ENCODE measurements at places on chromosomes 11 and 22.

- H3K27me3 ChIP-seq = no peaks in the 10 kb centered on the region
- H3K4me3 ChIP-seq = no peak overlapping the region
Measured at GRCh38 chr11:112161012-112161411, 2.9 kb downstream of the IL18 start.

- DNase-seq = no peak
- no peaks in the 10 kb centered on the region for H3K27me3 ChIP-seq
- no peaks in the 10 kb centered on the region for H3K4me1 ChIP-seq
Measured at GRCh38 chr22:44759430-44760310, 7.3 kb downstream of the ARHGAP8 start.

DNA sequence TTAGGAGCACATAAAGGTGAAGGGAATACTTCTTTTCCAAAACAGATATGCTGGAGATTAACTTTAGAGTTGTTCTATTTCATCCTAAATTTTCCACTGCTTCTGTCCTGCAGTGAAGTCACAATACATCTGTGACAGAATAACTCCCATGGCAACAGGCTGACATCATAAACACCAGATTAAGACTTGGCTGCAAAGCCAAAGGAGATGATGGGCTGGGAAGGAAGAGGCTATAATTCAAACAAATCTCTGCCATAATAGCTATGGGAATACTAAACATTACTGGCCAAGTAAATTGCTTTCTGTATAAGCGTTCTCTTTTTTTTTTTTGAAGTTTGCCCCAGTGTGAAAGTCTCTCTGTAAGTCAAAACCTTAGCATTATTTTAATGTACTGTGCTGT lies 107.7 kb downstream of the CADM1 start:
- H3K4me3 ChIP-seq = no peak overlapping the region
- H3K36me3 ChIP-seq = no peaks in the 10 kb centered on the region
- no peaks in the 10 kb centered on the region for H3K4me1 ChIP-seq
- H3K27ac ChIP-seq = no peak overlapping the region
- H3K27me3 ChIP-seq = no peaks in the 10 kb centered on the region
- DNase-seq = no peak

DNA sequence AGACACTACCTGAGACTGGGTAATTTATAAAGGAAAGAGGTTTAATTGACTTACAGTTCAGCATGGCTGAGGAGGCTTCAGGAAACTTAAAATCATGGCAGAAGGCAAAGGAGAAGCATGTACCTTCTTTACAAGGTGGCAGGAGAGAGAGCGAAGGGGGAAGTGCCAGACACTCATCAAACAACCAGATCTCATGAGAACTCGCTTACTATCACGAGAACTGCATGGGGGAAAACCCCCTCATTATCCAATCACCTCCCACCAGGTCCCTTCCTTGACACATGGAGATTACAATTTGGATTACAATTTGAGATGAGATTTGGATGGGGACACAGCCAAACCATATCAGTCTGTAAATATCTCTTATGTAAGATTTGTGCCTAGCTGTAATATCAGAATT lies 50.9 kb upstream of the ATXN10 start:
- no peaks in the 10 kb centered on the region for H3K36me3 ChIP-seq
- no peak for DNase-seq
- H3K4me3 ChIP-seq = no peak overlapping the region
- no peak overlapping the region for H3K27ac ChIP-seq
- no peaks in the 10 kb centered on the region for H3K27me3 ChIP-seq

- H3K27me3 ChIP-seq = no peaks in the 10 kb centered on the region
- H3K36me3 ChIP-seq = no peaks in the 10 kb centered on the region
- no peak overlapping the region for H3K4me3 ChIP-seq
Measured at GRCh38 chr11:8757047-8757446, 74.5 kb downstream of the RPL27A start.

- no peaks in the 10 kb centered on the region for H3K27me3 ChIP-seq
- peaks cover 12% of the 10 kb centered on the region for H3K4me1 ChIP-seq
- H3K27ac ChIP-seq = no peak overlapping the region
- DNase-seq = no peak
- H3K36me3 ChIP-seq = no peaks in the 10 kb centered on the region
- H3K4me3 ChIP-seq = no peak overlapping the region
Measured at GRCh38 chr11:116093481-116094270, 589.5 kb upstream of the CADM1 start.

- H3K4me3 ChIP-seq = no peak overlapping the region
- no peaks in the 10 kb centered on the region for H3K27me3 ChIP-seq
- no peaks in the 10 kb centered on the region for H3K36me3 ChIP-seq
- peaks cover 22% of the 10 kb centered on the region for H3K4me1 ChIP-seq
- DNase-seq = no peak
Measured at GRCh38 chr11:108857382-108857781, 192.5 kb downstream of the DDX10 start.

- H3K4me1 ChIP-seq = no peaks in the 10 kb centered on the region
- H3K36me3 ChIP-seq = no peaks in the 10 kb centered on the region
- no peak overlapping the region for H3K27ac ChIP-seq
Measured at GRCh38 chr11:86291466-86292262, 10.4 kb upstream of the HIKESHI start.

- no peaks in the 10 kb centered on the region for H3K27me3 ChIP-seq
- H3K27ac ChIP-seq = peak overlapping the region; percentile 97
- H3K4me1 ChIP-seq = peaks cover 33% of the 10 kb centered on the region
Measured at GRCh38 chr11:18393581-18394274, 635 bp upstream of the LDHA start.

DNA sequence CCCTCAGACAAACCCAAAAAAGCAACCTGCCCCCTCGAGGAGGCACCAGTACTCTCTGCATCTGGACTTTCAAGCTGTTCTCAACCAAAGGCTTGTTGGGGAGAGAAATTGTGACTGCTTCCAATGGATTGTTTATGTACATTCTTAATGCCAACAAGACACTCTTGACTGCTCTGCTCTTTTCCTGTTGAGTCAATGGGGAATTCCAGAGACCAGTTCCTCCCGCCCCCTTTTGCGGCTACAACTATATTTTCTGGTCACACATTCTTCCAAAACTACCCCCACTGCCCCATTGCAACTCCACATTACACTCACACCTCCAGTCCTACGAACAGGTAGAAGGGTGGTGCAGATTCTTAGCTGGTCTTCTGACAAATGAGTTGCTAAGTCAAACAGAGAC lies 187.0 kb downstream of the DSCAML1 start:
- no peaks in the 10 kb centered on the region for H3K36me3 ChIP-seq
- no peak overlapping the region for H3K27ac ChIP-seq
- DNase-seq = no peak
- no peaks in the 10 kb centered on the region for H3K27me3 ChIP-seq
- no peaks in the 10 kb centered on the region for H3K4me1 ChIP-seq
- no peak overlapping the region for H3K4me3 ChIP-seq

- DNase-seq = no peak
- H3K4me1 ChIP-seq = no peaks in the 10 kb centered on the region
- H3K4me3 ChIP-seq = no peak overlapping the region
- no peaks in the 10 kb centered on the region for H3K27me3 ChIP-seq
- no peaks in the 10 kb centered on the region for H3K36me3 ChIP-seq
Measured at GRCh38 chr11:1345737-1346513, 36.5 kb upstream of the TOLLIP start.

DNA sequence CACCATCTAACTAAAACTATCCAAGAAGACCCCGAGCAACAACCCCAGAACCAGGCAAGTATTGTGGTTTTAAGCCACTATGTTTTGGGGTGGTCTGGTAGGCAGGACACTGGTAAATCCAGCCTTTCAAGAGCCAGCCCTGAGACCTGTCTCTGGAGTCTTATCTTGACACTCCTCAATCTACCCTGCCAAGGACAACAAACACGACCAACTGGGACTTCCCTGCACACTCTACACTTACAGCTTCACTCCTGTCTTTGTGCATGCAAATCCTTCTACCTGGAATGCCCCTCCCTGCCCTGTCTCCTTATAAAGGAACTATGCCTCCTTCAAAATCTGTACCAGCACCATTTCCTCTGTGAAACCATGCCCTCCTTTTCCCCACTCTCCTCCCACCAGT lies 107.3 kb downstream of the RPL27A start:
- H3K4me1 ChIP-seq = peaks cover 63% of the 10 kb centered on the region
- no peak overlapping the region for H3K4me3 ChIP-seq
- H3K36me3 ChIP-seq = no peaks in the 10 kb centered on the region
- no peaks in the 10 kb centered on the region for H3K27me3 ChIP-seq
- no peak for DNase-seq

DNA sequence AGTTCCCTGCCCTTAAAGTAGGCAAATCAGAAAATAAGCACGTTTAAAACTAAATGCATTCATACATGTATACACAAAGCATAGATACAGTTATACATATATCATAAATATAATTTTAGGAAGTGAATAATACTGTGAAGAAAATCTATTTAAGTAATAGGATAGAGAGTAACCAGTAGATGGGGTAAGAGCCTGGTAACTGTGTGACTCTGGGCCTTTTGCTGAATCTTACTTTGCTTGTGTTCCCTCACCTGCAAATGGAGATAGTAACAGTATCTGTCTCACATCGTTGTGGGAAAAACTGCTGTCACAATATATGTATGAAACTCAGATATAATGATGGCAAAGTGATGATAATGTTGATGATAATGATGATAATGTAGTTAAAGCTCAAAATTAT lies 29.9 kb downstream of the MS4A2 start:
- H3K4me1 ChIP-seq = no peaks in the 10 kb centered on the region
- DNase-seq = no peak
- H3K27me3 ChIP-seq = no peaks in the 10 kb centered on the region
- no peaks in the 10 kb centered on the region for H3K36me3 ChIP-seq

- H3K4me1 ChIP-seq = no peaks in the 10 kb centered on the region
- no peak for DNase-seq
- no peak overlapping the region for H3K27ac ChIP-seq
- no peaks in the 10 kb centered on the region for H3K27me3 ChIP-seq
Measured at GRCh38 chr11:69598147-69598546, 42.8 kb upstream of the CCND1 start.

- H3K36me3 ChIP-seq = no peaks in the 10 kb centered on the region
- no peak for DNase-seq
- H3K27me3 ChIP-seq = no peaks in the 10 kb centered on the region
- peaks cover 23% of the 10 kb centered on the region for H3K4me1 ChIP-seq
Measured at GRCh38 chr11:129279326-129280026, 87.4 kb upstream of the ARHGAP32 start.

GRCh38 chr22:28728621-28729313 lies 12.9 kb downstream of the CHEK2 start:
- no peak overlapping the region for H3K4me3 ChIP-seq
- H3K4me1 ChIP-seq = no peaks in the 10 kb centered on the region
- no peaks in the 10 kb centered on the region for H3K27me3 ChIP-seq
- H3K27ac ChIP-seq = no peak overlapping the region

GRCh38 chr22:50473855-50474671 lies 772 bp downstream of the SBF1 start:
- H3K4me1 ChIP-seq = peaks cover 58% of the 10 kb centered on the region
- peak overlapping the region; percentile 91 for H3K4me3 ChIP-seq
- H3K36me3 ChIP-seq = no peaks in the 10 kb centered on the region
- H3K27ac ChIP-seq = peak overlapping the region; percentile 90
- H3K27me3 ChIP-seq = no peaks in the 10 kb centered on the region

GRCh38 chr22:43304831-43305590 lies 38.2 kb downstream of the SCUBE1 start:
- no peaks in the 10 kb centered on the region for H3K27me3 ChIP-seq
- no peak for DNase-seq
- no peaks in the 10 kb centered on the region for H3K36me3 ChIP-seq
- H3K4me1 ChIP-seq = peaks cover 81% of the 10 kb centered on the region

DNA sequence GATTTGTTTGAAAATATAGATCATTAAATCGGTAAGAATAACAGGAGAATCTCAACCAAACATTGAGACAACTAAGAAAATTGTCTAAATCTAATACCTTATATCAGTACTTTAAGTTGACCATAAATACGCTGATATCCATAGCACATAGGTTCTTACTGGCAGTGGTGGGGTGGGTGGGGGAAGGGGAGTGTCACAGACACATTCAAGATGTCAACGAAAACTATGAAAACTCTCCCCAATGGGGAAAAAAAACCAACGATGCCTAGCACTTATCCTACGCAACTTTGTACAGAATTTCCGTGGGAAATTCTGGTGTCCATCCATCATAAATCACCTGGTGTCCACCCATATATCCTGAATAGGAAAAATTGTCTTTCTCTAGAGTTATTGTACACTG lies 6.2 kb downstream of the GRAP2 start:
- H3K36me3 ChIP-seq = no peaks in the 10 kb centered on the region
- H3K4me3 ChIP-seq = no peak overlapping the region
- no peak overlapping the region for H3K27ac ChIP-seq
- H3K27me3 ChIP-seq = peaks cover 17% of the 10 kb centered on the region
- no peak for DNase-seq
- no peaks in the 10 kb centered on the region for H3K4me1 ChIP-seq

DNA sequence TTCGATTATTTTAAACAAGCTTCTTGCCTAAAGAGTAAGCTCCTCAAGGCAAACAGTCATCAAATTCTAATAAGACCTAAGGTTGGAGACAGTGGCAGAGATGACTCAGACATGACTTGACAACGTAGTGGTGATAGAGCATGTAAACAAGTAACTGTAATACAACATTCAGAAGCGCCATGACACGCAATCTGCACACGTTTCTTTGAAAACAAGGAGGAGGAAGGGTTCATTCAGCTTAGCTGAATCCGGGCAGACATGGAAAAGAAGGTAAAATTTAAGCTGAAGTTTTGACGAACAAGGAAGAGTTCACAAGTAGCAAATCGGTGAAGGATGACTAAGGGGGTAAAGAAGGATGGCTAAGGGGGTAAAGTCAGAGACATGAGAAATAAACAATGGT lies 152.4 kb upstream of the ZC3H12C start:
- no peaks in the 10 kb centered on the region for H3K4me1 ChIP-seq
- no peaks in the 10 kb centered on the region for H3K27me3 ChIP-seq
- no peak overlapping the region for H3K27ac ChIP-seq
- no peak overlapping the region for H3K4me3 ChIP-seq
- no peaks in the 10 kb centered on the region for H3K36me3 ChIP-seq

- no peak for DNase-seq
- H3K27me3 ChIP-seq = no peaks in the 10 kb centered on the region
- H3K27ac ChIP-seq = no peak overlapping the region
- H3K4me1 ChIP-seq = peaks cover 17% of the 10 kb centered on the region
- no peak overlapping the region for H3K4me3 ChIP-seq
Measured at GRCh38 chr22:40862537-40862936, 624 bp upstream of the DNAJB7 start.

- H3K27me3 ChIP-seq = no peaks in the 10 kb centered on the region
- H3K4me3 ChIP-seq = no peak overlapping the region
- no peak for DNase-seq
- no peak overlapping the region for H3K27ac ChIP-seq
- no peaks in the 10 kb centered on the region for H3K36me3 ChIP-seq
- H3K4me1 ChIP-seq = no peaks in the 10 kb centered on the region
Measured at GRCh38 chr11:105429096-105429910, 180.6 kb upstream of the GRIA4 start.

- H3K4me1 ChIP-seq = peaks cover 27% of the 10 kb centered on the region
- peak overlapping the region; percentile 93 for H3K27ac ChIP-seq
- no peak for DNase-seq
- H3K36me3 ChIP-seq = peaks cover 5% of the 10 kb centered on the region
- H3K27me3 ChIP-seq = no peaks in the 10 kb centered on the region
- H3K4me3 ChIP-seq = no peak overlapping the region
Measured at GRCh38 chr11:68358416-68358815, 46.0 kb downstream of the LRP5 start.

DNA sequence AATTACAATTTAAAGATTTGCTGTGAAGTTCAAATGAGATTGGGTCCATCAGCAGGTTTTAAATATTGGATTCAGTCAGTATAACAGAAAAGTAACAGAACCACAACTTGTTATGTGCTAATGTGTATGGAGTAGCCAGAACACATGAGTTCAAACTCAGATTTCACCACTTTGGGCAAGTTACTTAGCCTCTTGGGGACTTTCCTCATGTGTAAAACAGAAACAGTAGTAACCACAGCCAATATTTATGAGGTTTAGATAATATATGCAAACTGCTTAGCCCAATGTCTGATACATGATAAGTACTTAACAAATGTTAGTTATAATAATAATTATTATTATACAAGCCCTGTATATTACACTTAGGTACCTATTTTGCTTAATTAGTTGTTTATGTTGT lies 21.8 kb upstream of the SLC5A12 start:
- H3K4me1 ChIP-seq = no peaks in the 10 kb centered on the region
- no peak overlapping the region for H3K27ac ChIP-seq
- no peaks in the 10 kb centered on the region for H3K27me3 ChIP-seq
- H3K4me3 ChIP-seq = no peak overlapping the region
- H3K36me3 ChIP-seq = no peaks in the 10 kb centered on the region
